ENCODE measurements at places on chromosomes 1 and 21.

DNA sequence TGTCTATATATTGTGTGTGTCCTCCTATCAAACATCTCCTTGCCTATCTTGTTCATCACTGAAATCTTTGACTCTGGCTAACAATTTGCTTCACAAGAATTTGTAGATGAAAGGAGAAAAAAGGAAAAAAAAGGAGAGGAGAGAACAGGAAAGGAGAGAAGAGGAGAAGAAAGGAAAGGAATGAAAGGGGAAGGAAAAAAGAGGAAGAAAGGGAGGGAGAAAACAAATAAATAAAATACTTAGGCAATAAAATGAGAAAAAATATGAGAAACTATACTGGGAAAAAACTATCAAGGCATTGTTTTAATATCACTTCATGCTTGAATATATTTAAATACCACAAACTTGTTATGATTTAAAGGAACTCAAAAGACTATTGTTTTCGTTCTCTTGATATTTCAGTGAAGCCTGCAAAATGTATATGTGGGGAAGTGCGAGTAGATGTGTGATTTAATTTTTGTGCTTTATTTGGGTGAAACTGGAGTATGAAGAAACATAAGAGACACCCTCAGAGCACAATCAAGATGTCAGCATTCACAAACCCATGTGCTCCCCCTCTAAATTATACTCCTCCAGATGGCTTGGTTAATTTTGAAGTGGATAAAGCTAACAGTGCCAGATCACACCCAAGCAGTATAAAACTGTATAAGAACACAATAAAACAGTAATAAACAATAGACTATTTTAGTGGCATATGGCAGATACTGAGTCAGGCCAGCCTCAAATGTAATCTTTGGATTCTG, 205.7 kb upstream of the SAMSN1 start:
- DNase-seq = no peak

- DNase-seq = no peak
Observed at GRCh38 chr21:46394595-46395104, 64.0 kb upstream of the DIP2A start.

- no peak for DNase-seq
Observed at GRCh38 chr1:75423616-75424015, 187.3 kb downstream of the SLC44A5 start.

DNA sequence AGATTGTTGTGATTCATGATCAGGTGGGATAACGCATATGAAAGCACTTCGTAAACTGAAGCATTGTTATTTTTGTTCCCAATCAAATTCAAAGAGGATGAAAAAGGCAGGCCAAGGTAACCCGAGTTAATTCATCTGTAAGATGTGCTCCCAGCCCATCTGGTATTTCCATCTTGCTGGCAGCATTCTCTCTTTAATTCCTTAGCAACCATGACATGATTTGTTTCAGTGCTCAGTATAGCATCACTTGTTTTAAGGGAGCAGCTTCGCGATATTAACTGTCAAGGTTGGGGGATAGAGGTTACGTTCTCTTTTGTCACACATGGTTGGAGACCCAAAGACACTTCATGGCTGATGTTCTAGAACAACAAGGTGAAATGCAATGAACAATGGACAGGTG, 6.4 kb downstream of the TSPAN2 start:
- no peak for DNase-seq

GRCh38 chr1:156598731-156599432, 2.4 kb downstream of the GPATCH4 start:
- no peak for DNase-seq

GRCh38 chr1:96072021-96072420, 649.6 kb upstream of the PTBP2 start:
- DNase-seq = no peak

GRCh38 chr1:227268943-227269342, 49.3 kb downstream of the CDC42BPA start:
- no peak for DNase-seq

- no peak for DNase-seq
Observed at GRCh38 chr1:36085126-36085525, 1.2 kb downstream of the TEKT2 start.

DNA sequence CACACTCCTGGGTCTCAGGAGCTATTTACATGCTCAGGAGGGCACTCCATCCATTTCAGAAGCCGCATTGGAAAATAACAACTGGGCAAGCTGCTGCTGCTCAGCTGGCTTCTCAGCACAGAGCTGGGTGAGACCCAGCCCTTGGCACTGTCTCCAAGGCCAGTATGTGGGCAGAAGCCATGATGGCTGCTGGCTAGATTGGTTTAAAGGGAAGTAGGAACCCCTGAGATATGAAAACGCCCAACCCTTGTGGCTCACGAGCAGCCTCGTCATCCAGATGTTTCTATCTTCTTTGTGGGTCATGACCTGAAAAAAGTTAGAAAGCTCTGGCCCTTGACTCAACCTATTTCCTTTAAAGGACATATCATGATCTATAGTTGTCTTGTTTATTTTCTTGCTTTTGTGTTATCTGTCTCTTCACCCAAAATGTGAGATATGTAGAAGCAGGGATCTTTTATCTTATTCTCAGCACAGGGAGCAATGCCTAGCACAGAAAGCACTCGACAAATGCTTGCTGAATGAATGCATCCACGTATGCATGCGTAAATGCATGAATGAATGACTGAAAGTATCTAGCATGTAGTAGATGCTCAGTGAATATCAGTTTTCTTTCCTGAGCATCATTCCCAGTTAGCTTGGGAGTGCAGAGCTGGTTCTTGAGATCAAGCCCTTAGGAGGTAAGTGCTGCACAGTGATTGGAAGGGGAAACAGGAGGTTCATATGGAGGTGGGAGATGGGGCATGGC, 11.6 kb downstream of the MYBPH start:
- DNase-seq = no peak

GRCh38 chr1:11860587-11860986, 1.8 kb upstream of the NPPB start:
- no peak for DNase-seq

- no peak for DNase-seq
Observed at GRCh38 chr1:71944006-71944405, 338.3 kb downstream of the NEGR1 start.

- no peak for DNase-seq
Observed at GRCh38 chr1:179761296-179761695, 18.2 kb downstream of the FAM163A start.

- no peak for DNase-seq
Observed at GRCh38 chr1:22341791-22342605, 109.7 kb upstream of the ZBTB40 start.

- peak; percentile 61 for DNase-seq
Observed at GRCh38 chr1:41282679-41283317, 40.7 kb upstream of the SCMH1 start.

- DNase-seq = no peak
Observed at GRCh38 chr1:71843012-71843411, 439.3 kb downstream of the NEGR1 start.

DNA sequence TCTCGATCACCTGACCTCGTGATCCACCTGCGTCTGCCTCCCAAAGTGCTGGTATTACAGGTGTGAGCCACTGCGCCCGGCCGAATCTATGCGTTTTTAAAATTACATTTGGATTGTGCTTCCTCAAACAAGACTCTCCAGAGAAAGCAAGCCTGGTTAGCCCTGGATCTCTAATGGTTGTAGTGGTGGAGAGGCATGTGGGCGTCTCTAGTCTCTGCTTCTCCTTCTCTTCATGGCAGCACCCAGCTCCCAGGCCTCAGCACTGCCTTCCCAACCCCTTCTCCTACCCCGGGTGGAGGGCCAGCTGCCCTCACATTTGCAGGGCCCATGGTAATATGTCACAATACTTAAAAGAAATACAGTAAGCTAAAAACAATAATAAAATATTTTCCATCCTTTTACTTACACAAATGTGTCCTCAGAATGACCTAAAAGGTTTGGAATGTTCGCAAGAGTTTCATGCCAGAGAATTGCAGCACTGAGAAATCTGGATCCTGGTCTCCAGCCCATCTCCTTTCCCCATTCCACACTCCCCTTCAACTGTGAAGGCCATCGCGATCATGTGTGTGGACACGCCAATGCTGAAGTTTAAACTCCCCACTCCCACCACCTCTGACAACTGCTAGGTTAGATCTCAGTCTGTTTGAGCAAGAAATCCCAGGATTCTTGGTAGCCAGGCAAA, 7.0 kb downstream of the OR14I1 start:
- DNase-seq = no peak

GRCh38 chr21:33810766-33811165, 104.8 kb downstream of the ATP5PO start:
- DNase-seq = no peak

- no peak for DNase-seq
Observed at GRCh38 chr1:87682565-87682964, 353.9 kb downstream of the LMO4 start.

- DNase-seq = peak; percentile 50
Observed at GRCh38 chr1:20355828-20356735, 65.4 kb downstream of the VWA5B1 start.

GRCh38 chr1:9721606-9722377, 70.3 kb downstream of the PIK3CD start:
- peak; percentile 29 for DNase-seq

- no peak for DNase-seq
Observed at GRCh38 chr21:28235169-28235895, 757.3 kb downstream of the LTN1 start.

DNA sequence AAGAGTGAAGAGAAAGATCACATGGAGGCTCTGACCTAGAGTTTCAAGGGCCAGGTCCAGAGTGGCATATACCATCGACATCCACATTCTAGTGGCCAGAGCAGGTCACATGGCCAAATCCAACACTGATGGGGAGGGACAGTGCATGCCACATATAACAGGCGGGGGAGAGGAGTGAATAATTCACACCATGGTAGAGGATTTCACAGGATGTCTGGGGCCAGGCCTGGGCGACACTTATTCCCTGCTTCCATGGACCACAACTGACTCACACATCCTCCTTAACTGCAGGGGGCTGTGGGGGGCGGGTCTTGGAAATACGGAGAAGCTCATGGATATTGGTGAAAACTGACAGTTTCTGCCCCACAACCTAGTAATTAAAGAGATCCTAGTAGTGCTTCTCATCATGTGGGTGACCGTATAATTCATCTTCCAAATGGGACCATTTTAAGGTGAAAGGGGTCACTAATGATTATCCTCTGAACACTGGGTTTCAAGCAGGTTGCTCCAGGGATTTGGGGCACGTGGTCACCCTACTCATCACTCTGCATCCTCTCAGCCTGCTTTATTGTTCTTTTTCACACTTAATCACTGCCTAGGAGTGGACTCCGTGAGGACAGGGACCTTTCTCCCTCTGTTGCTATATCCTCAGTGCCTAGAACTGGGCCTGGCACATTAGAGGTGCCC, 44.0 kb downstream of the IGSF21 start:
- no peak for DNase-seq

- DNase-seq = no peak
Observed at GRCh38 chr21:23452384-23453083, 2154.7 kb downstream of the MRPL39 start.

GRCh38 chr1:34415140-34415539, 238.4 kb downstream of the C1orf94 start:
- DNase-seq = no peak

- no peak for DNase-seq
Observed at GRCh38 chr1:50346621-50347020, 76.6 kb downstream of the DMRTA2 start.

DNA sequence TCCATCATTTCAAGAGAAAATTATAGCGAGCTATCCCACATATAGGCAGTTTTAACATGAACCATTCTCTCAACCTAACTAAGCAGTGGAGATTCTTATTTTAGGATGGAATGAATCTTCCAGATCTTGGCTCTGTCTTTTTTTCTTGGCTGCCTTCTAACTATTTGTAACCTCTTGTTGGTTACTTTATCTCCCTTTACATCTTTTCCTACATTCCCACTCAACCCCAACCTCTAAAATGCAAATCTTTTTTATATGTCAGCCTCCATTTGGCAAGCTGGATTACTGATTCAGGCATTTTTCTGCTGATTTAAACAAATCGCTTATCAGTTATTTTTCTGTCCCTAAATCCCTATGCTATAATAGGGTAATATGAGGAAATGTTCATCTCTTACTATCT, 46.9 kb upstream of the LHX8 start:
- no peak for DNase-seq

DNA sequence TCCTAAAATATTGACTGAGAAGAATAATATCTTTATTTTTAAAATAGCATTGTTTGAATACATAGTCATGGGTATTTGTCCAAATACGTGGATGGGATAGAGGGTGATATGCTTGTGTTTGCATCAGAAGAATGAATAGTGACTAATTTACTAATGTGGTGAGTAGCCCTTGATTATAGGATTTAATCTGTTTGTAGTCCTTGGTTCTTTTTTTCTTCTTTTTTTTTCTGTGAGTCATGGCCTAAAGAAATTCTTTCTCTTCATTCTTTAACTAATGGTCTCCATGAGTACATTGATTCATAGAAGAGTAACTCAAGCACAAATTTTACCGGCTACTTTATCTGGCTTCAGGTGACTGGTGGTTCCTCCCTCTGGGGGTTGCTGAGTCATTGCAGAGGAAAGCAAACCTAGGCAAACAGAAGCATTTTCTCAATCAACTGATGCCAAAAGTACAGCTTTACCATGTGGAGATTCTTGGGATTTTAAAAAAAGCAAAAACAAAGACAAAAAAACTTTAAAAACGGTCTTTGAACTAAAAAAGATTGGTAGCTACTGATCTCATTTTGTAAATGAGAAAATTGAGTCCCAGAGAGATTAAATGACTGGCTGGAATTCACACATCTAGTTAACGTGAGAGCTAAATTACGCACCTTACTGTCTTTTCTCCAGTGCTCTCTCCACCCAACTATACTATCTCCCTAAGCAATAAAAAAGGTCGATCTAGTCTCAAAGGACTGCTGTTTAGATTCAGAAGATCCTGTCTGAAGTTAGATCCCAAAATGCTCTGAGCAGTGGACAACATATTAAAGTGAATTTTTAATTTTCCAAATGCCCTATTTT, 40.5 kb downstream of the AK5 start:
- peak; percentile 75 for DNase-seq

GRCh38 chr1:21707086-21707840, 38.1 kb upstream of the RAP1GAP start:
- no peak for DNase-seq

DNA sequence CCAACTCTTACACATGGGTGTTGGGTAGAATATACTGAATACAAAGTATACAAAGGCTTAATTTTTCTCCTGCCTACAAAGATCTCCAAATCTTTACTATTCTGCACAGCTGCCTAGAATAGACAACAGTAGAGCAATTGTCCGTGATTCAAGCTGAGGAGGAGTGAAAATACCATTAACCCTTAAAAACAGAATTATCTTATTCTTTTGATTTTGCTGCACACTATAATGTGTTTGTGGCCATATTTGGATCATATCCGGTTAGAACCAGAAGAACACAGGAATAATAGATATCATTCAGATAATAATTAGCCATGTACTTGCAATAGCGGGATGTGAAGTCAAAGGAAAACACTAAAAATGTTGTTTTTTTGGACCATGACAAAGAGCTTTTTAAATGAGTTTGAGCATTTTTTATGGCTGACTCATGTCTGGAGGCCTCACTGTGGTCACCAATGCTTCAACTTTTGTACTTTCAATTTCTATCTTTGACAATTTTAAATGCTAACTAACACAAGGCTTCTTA, 197.6 kb upstream of the FOXD3 start:
- peak; percentile 8 for DNase-seq

DNA sequence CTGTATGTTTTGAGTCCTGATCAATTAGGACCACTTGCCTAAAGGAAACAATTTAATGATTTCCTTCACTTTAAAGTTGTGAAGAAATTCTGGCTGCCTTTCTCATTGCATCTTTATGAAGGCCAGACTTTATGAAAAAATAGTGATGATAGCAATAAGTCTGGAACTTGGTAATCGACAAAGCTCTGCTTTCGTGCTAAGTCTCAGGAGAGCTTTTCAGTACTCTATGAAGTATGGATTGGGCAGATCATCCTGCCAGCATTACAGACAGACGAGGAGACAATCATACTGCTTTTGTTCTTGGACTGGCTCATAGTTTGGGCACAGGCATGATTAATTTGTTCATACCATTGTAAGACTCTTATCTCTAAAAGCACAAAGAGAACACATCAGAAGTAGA, 45.5 kb upstream of the KCNJ15 start:
- DNase-seq = no peak
